GM23338 (cell line): ENCODE measurements at places on chromosomes 3 and 15.

GRCh38 chr3:134378818-134379217 lies 4.6 kb upstream of the AMOTL2 start:
- DNase-seq, result no peak

- DNase-seq, result no peak
Measured at GRCh38 chr15:86087808-86088207, 8.1 kb downstream of the AGBL1 start.

DNA sequence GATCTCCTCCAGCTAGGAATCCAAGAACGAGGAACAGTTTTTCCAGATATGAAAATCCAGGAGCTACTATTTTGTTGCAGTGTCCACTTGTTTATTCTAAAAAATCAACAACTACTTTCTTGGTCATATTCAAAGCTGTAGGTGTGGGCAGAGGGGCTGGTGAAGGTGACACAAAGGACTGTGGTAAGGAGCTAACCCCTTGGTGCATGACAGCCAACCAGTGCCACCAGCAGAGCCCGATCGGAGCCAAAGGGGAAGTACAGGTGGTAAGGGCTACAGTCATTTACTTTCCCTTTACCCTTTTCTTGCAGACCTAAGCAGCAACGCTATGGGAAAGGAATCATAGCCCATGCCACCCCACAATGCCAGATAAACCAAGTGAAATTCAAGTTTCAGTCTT lies 30.7 kb downstream of the PLA1A start:
- DNase-seq, result no peak

GRCh38 chr15:85878828-85879225 lies 84.1 kb upstream of the KLHL25 start:
- DNase-seq, result no peak

GRCh38 chr3:129313415-129313664 lies 34.7 kb downstream of the HMCES start:
- no peak for DNase-seq

- no peak for DNase-seq
Measured at GRCh38 chr3:105513042-105513441, 146.3 kb downstream of the ALCAM start.

- no peak for DNase-seq
Measured at GRCh38 chr3:182180654-182181385, 469.1 kb downstream of the SOX2 start.

- no peak for DNase-seq
Measured at GRCh38 chr3:192364316-192364715, 363.0 kb downstream of the FGF12 start.

DNA sequence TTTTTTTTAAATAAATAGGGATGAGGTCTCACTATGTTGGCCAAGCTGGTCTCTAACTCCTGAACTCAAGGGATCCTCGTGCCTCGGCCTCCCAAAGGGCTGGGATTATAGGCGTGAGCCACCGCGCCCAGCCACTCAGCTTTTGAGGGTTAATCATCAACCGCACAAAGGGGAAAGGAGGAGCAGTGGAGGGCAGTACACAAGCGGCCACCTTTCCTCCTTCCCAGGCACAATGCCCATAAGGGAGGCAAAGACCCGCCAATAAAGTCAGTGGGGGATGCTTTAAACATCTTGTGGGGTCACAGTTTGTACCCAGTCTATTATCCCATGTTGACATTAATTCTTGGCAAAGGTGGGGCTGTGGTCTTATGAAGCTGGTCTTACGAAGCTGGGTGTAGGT lies 32.4 kb downstream of the EHD4 start:
- no peak for DNase-seq

DNA sequence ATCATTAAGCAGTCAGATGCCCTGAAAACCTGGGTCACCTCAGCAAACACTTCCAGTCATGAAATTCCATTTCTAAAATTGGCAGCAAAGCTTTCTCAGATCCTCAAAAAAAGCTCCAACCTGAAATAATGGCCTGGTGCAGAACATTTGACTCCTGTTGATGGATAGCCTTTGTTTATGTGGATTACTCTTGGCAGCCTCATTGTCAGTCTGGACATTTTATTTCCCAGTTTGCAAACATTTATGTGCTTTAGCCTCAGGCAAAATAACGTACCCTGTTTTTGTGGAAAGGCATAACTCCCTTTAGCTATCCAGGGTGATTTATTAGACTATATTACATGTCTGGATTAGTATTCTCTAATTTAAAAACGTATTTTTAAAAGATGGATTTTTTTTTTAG lies 53.9 kb downstream of the PXYLP1 start:
- no peak for DNase-seq

- DNase-seq, result no peak
Measured at GRCh38 chr3:119395923-119396358, 67.5 kb downstream of the TMEM39A start.

- peak; percentile 79 for DNase-seq
Measured at GRCh38 chr3:14411988-14412387, 9.6 kb downstream of the SLC6A6 start.

DNA sequence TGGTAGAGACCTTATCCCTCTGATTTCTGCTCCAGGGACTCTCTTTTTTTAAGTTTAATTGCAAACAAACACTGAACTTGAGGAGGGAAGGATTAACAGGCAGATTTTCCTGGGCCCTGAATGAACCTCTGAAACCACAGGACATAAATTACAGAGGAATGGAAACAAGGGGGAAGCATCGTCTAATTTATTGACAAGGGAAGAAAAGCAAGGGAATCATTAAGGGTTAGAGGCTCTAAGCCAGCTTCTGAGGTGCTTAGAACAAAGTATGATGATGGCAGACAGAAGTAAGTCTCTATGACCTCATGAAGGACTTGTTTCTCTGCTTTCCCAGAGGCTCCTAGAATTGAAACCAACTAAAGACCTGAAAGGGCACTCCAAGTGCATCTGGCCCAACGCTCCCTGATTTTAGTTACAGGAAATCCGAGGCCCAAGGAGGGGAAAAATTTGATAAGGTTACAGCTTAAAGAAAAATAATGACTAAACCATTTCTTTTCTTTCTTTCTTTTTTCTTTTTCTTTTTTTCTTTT lies 244.7 kb upstream of the NR2E3 start:
- DNase-seq, result no peak

DNA sequence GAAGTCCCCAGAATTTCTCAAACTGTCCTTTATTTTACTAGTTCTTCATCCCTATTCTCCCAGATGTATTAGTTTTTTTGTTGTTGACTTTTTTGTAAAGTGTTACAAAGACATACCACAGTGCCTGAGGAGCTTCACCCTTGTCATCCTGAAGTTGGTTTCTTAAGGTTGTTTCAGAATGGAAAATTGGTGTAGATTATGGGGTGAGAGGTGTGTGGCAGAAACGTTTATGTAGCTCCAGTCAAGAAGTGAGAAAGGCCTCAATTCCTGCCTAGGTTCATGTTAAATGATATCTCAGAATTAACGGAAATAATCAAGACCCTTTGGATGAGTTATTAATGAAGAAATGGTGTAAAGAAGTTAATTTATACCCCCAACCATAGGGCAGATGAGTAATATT lies 6.8 kb downstream of the EDEM1 start:
- DNase-seq, result no peak

DNA sequence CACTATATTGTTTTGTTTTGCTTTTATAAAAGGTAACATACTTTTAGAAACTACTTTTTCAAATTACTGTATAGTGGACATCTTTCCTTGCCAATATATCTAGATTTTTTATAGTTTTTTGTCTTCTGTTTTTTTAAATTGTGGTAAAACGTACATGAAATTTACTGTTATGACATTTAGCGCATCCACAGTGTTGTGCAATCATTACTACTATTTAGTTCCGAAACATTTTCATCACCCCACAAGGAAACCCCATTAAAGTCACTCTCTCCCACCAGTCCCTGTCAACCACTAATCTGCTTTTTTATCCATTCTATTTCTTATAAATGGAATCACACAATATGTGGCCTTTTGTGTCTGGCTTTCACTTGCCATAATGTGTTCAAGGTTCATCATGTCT lies 54.8 kb downstream of the TMEM266 start:
- no peak for DNase-seq

- no peak for DNase-seq
Measured at GRCh38 chr3:115828401-115828800, 205.1 kb downstream of the GAP43 start.

DNA sequence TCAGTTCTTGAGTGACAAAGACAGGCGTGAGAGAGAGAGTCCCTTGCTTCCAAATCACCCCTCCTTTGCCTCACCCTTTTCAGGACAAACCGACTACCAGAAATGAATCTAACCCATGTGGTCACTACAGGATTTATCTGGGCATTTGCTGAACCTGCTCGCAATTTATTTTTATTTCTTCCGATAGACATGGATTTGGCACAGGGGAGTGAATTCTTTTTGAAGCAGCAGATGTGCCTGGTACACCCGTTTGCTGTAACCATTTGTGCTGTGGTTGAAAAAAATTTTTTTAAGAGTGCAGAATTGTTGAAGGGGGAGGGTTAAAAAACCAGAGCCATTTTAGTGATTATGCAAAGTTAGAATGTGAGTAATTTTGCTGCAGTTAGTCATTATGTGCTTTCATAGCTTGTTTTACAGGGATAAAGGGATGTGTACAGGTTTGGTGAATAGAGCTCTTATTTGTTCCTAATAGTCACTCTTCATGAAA lies 442.0 kb downstream of the LPP start:
- no peak for DNase-seq

DNA sequence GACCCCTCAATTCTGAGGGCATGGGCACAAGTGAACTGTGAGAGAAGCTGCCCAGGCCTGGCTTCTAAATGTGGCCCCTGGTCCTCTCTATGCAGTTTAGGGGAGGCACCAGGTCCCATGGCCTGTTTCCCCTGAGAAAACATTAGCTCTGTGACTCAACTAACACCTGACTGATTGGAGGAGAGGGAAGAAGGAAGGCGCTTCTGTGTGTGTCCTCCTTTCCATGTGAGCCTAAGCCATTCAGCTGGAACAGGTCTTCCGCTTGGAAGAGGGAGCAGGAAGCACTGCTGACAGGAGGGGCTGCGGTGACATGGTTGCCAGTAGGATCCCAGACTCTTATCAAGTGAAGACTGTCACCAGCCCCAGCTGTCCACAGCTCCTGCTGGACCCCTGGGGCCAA lies 79.5 kb downstream of the MYLK start:
- DNase-seq, result no peak

DNA sequence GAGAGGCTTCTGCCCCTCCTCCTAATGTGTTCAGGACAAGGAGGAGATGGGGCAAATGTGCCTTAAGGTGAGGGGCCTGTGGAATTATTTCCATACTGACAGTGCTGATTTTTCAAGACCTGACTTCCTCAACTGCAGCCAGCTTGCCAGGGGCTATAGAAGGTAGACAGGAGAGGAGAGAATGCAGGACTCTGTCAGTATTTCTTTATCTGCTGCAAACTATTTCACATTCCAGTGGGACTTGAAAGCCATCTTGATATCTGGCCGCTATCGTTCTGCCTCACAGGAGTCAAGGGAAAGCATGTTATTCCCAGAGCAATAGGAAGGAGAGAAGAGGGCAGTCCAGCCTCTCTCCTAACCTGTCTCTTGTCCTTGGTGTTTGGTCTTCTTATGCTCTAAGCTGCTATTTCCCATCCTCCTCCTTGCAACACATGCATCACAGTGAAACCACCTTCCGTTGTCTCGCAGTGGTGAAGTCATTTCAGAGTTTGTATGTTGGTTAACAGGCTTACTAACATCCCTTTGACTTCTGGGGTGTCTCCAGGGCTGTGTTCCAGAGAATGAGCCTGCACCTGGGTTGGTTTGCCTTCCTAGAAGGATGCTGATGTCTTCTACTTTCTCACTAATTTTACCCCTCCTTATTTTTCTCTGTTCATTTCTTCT lies 95.1 kb upstream of the MRPS22 start:
- no peak for DNase-seq

GRCh38 chr3:143314251-143315093 lies 194.9 kb downstream of the CHST2 start:
- no peak for DNase-seq

GRCh38 chr3:111164621-111165020 lies 93.0 kb downstream of the NECTIN3 start:
- no peak for DNase-seq

DNA sequence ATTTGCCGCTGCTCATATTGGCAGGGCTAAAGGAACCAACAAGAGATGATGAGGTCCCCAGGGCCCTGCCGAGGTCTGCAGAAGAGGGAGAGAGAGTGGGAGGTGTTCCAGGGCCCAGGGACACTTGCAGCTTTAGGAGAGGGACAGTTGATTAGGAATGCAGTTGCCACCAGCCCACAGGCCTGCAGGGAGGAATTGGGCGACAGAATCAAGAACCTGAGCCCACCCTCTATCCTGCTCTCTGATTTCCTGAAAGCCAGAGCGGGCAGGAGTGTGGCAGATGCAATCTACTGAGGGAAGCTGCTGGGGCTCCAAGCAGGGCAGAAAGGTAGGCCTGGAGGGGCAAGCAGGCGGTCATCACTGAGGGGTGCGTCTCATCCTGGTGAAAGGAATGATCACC lies 12.1 kb upstream of the PRR23E start:
- no peak for DNase-seq

DNA sequence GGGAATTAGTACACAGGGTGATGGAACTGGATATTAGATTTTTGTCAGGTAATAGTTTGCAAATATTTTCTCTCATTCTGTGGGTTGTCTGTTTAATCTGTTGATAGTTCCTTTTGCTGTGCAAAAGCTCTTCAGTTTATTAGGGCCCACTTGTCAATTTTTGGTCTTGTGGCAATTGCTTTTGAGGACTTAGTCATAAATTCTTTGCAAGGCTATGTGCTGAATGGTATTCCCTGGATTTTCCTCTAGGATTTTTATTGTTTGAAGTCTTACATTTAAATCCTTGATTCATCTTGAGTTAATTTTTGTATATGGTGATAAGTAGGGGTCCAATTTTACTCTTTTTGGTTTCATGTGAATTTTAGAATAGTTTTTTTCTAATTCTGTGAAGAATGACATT lies 111.3 kb downstream of the ARRDC4 start:
- no peak for DNase-seq

DNA sequence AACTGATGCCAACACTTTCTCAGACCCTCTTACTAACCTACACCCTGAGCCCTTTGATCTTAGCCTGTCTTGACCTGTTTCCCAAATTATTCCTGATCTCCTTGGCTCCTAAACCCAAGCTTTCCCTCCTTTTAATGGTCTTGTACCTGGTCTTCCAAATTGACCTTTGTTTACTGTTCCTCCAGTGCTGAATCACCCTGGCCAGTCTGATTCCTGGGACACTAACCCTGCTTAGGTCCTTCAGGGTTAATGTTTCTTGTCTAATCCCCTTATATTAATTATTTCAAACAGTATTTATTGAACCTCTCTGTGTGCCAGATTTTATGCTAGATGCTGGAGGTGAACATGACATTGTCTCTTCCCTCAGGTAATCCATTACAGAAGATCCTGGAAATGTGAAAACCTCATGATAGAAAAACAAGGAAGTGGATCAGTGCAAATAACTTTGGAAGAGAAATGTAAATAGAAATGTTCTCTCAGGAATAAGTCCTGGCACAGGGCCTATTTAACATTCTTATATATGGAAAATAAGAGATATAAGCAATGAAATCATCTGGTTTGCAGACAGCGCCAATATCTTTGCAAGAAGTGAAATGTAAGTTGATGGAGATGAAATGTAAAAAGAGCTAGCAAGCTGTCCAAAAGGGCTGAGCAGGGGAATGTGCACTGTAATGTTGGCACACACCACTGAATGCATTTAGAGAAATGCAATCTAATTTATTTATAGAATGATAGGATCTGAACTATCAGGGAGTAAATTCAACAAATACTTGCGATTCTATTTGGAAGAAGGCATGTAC lies 20.7 kb downstream of the HGD start:
- no peak for DNase-seq
